WTC11 (cell line): ENCODE measurements at places on chromosomes 4 and X. TPM values are rescaled to one million over a fixed set of nuclear protein-coding genes. Genes with fewer than 3 reads are reported as not detected.
A peak's percentile ranks its signal among the peaks of the same experiment; 100 is the strongest.

IBSP gene
- total RNA-seq = not detected in 3 replicates

NXF2 gene
- total RNA-seq = 0.11 TPM in 2 of 3 replicates, not detected in the other

USP46 gene
- 48.1 to 54.1 TPM (median 49.5 TPM) in 3 replicates for total RNA-seq

CSAG2 gene
- total RNA-seq = not detected in 3 replicates

GRCh38 chrX:46913667-46914066, 1.4 kb downstream of the JADE3 start:
- DNase-seq = no peak
- H3K4me3 ChIP-seq = peak overlapping the region; percentile 90
- peaks cover 5% of the 10 kb centered on the region; the same call in 1 of the 2 replicates for H3K27me3 ChIP-seq
- H3K4me1 ChIP-seq = peaks cover 31% of the 10 kb centered on the region
- peak overlapping the region; percentile 83; the same call in 1 of the 2 replicates for H3K27ac ChIP-seq

DNA sequence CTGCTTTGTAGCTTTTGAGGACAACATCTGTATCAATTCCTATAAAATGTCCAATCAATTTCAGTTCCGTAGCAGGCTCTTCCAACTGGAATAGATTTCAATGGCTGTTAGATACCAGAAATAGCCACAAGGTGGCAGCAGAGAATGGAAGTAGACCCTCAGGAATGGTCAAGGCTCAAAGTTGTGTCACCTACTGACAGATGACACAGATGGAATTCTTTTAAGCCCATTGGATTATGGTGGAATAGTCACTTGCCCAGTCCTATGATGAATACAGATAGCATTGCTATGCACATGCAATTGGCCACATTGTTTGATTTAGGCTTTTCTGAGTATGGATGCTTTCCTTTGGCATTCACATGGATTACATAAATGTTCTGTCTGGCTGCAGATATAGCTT, 130.4 kb upstream of the RADX start:
- H3K4me1 ChIP-seq = peaks cover 21% of the 10 kb centered on the region
- H3K36me3 ChIP-seq = no peaks in the 10 kb centered on the region
- peak; percentile 11 for DNase-seq
- no peak overlapping the region for H3K4me3 ChIP-seq

- no peak overlapping the region for H3K27ac ChIP-seq
- DNase-seq = no peak
- no peaks in the 10 kb centered on the region for H3K27me3 ChIP-seq
- no peaks in the 10 kb centered on the region for H3K36me3 ChIP-seq
- no peak overlapping the region for H3K4me3 ChIP-seq
Measured at GRCh38 chr4:170868170-170868569, 778.4 kb upstream of the AADAT start.

- no peaks in the 10 kb centered on the region for H3K27me3 ChIP-seq
- DNase-seq = no peak
- no peaks in the 10 kb centered on the region for H3K4me1 ChIP-seq
- H3K4me3 ChIP-seq = no peak overlapping the region
Measured at GRCh38 chr4:89270792-89271191, 36.8 kb downstream of the GPRIN3 start.

- no peaks in the 10 kb centered on the region for H3K27me3 ChIP-seq
- no peak overlapping the region for H3K27ac ChIP-seq
- peaks cover 7% of the 10 kb centered on the region for H3K4me1 ChIP-seq
- H3K36me3 ChIP-seq = peaks cover 33% of the 10 kb centered on the region
Measured at GRCh38 chrX:9710332-9710731, 55.3 kb downstream of the GPR143 start.

GRCh38 chrX:3124031-3124430, 82.8 kb downstream of the ARSF start:
- no peak overlapping the region for H3K27ac ChIP-seq
- peaks cover 13% of the 10 kb centered on the region for H3K4me1 ChIP-seq
- peaks cover 3% of the 10 kb centered on the region for H3K36me3 ChIP-seq
- H3K4me3 ChIP-seq = no peak overlapping the region
- H3K27me3 ChIP-seq = no peaks in the 10 kb centered on the region; the same call in 1 of the 2 replicates

GRCh38 chr4:5747738-5748375, 36.9 kb downstream of the EVC start:
- H3K27me3 ChIP-seq = no peaks in the 10 kb centered on the region; the same call in 1 of the 2 replicates
- H3K4me1 ChIP-seq = peaks cover 29% of the 10 kb centered on the region
- no peak overlapping the region for H3K27ac ChIP-seq
- H3K36me3 ChIP-seq = peaks cover 30% of the 10 kb centered on the region

- H3K36me3 ChIP-seq = peaks cover 8% of the 10 kb centered on the region
- H3K27ac ChIP-seq = no peak overlapping the region
- DNase-seq = no peak
- H3K4me3 ChIP-seq = no peak overlapping the region
- H3K4me1 ChIP-seq = peaks cover 1% of the 10 kb centered on the region
Measured at GRCh38 chr4:5101571-5101970, 50.3 kb downstream of the STK32B start.

- peak within 1 kb of the TSS; percentile 82 for H3K4me3 ChIP-seq
- H3K27ac ChIP-seq = peak within 1 kb of the TSS; percentile 58
- H3K36me3 ChIP-seq = no peaks in the 10 kb centered on the region
- H3K4me1 ChIP-seq = peaks cover 51% of the 10 kb centered on the region
- DNase-seq = peak; percentile 84
- peaks cover 30% of the 10 kb centered on the region for H3K27me3 ChIP-seq
Measured at GRCh38 chr4:88007304-88008121, at the start of gene PKD2. PKD2 (plus strand) TSS chr4:88007635; CDS start chr4:88007734, 99 bp downstream.

DNA sequence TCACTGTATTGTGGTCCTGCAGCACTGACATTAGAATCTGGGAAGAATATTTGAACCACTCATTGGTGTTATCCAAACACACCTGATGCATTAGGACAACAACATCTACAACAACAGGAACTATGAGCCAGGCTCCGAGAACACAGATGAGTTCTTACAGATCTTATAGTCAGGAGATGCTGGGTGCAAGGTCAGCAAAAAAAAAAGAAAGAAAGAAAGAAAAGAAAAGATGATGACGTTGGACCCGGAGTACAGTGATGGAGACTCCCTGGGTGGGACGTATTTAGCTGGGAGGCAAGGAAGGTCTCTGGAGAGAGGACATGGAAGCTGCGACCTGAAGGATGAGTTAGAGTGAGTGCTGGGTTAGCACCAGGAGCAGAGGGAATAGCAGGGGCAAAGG, 17.8 kb upstream of the MAN2B2 start:
- 0 out of 2 replicates have a peak, but pooled peaks cover 5% of the 10 kb centered on the region for H3K36me3 ChIP-seq
- H3K4me1 ChIP-seq = peaks cover 2% of the 10 kb centered on the region; the same call in 1 of the 2 replicates
- peaks cover 71% of the 10 kb centered on the region for H3K27me3 ChIP-seq
- no peak for DNase-seq

DNA sequence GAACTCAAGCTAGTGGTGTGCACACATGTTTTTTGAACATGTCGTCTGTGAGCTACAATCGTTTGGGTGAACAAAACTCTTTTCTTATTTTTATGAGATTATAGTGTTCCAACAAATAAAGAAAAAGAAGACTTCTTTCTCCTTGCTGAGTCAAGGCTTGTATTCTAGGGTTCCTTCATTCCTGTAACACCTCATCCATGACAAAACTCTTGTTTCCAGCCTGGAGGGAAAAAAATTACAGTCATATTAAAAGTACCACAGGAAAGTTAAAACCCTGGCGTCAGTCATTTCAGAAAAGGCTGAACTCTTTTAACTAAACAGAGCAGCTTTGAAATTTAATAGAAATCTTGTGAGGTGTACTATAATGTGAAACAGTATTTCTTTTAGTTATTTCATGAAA, 79.2 kb upstream of the BOD1L1 start:
- H3K4me3 ChIP-seq = no peak overlapping the region
- H3K27ac ChIP-seq = no peak overlapping the region
- no peak for DNase-seq
- no peaks in the 10 kb centered on the region for H3K36me3 ChIP-seq
- no peaks in the 10 kb centered on the region for H3K4me1 ChIP-seq

- H3K27me3 ChIP-seq = no peaks in the 10 kb centered on the region
- DNase-seq = no peak
- no peak overlapping the region for H3K27ac ChIP-seq
Measured at GRCh38 chrX:104469771-104470170, 96.2 kb upstream of the IL1RAPL2 start.

DNA sequence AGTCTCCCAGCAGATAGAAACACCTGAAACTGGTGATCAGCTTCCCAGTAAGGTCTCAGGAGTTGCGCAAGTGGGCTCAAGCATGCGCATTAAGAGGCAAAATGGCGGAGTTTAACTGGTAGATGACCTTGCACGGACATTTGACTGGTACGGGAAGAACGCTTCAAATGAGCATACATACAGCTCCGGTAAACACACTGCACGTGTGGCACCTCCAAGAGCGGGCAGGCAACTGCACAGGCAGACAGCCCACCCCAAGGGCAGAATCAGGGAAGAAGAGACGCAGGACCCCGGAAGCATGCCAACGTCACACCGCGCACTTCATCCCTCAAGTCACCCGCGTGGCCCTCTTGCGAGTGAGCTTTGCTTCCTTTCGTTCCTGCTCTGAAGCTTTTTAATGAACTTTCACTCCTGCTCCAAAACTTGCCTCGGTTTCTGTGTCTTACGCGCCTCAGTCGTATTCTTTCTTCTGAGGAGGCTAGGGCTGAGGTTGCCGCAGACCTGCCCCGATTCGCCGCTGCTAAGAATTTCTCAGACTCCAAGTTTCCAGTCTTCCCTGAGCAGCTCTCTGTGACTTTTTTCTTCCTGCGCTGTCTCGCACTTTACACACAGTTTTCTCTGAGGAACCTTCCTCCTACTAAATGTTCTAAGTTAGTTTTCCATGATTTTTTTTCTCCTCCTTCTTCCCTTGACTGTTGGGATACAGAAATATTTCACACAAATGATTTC, 180.7 kb upstream of the ZFP42 start:
- no peak for DNase-seq
- H3K4me1 ChIP-seq = 0 out of 2 replicates have a peak, but pooled peaks cover 3% of the 10 kb centered on the region
- H3K27ac ChIP-seq = no peak overlapping the region
- no peak overlapping the region for H3K4me3 ChIP-seq
- H3K27me3 ChIP-seq = no peaks in the 10 kb centered on the region
